ENCODE measurements at places on chromosomes 5 and 9.

DNA sequence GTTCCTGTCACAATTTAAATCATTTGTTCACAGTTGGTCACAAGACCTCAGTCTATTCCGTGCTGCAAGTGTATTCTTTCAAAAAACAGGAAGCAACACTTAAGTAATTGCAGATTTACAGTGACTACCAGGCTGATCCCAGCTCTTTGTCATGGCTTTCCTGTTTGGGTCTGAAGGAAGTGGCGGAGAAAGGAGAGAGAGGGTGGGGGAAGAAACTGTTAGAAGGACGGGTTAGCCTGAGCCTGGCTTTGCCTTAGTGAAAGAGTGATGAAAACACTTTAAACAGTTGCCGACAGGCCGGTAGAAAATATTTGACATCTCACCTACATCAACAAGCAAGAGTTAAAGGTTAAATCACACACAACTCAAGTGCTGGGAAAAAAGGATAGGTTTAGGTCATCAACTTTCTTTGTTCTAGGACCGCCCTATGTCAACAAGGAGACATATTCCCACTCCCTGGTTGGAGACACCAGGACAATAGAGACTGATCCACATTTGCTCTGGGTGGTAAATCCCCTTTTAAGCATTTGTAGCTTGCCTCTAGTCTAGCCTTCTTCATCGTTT, 102.2 kb upstream of the DAB2 start:
- DNase-seq, result no peak

DNA sequence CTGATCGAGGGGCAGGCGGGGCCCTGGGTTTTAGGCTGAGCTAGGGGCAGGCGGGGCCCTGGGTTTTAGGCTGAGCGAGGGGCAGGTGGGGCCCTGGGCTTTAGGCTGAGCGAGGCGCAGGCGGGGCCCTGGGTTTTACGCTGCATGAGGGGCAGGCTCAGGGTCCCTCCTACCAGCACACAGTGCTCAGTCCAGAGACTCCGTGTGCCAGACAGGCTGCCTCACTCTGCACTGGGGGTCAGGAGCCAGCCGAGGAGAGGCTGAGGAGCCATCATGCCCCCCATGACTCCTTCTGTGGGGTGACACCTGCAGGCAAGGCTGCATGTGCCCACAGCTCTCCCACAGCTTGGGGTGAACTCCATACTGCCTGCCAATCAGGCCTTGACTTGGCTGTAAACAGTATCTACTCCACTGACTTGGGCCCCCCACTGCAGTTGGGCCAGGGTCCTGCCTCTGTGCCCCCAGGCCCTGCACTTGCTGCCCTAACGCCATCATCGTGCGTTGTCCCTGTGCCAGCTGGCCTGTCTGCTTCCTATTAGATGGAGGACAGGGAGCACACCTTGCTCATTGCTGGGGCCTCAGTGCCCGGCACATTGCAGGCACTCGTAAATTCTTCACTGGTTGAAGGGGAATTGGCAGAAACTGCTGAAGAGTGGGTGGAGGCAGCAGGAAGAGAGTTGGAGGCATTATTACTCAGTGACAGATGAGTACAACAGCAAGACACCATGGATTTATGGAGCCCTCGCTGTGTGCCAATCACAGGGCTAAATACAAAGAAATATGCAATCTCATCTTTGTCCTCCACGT, 78.6 kb downstream of the AMBP start:
- DNase-seq, result no peak

GRCh38 chr5:170536525-170536924, 32.7 kb downstream of the KCNIP1 start:
- DNase-seq, result no peak

DNA sequence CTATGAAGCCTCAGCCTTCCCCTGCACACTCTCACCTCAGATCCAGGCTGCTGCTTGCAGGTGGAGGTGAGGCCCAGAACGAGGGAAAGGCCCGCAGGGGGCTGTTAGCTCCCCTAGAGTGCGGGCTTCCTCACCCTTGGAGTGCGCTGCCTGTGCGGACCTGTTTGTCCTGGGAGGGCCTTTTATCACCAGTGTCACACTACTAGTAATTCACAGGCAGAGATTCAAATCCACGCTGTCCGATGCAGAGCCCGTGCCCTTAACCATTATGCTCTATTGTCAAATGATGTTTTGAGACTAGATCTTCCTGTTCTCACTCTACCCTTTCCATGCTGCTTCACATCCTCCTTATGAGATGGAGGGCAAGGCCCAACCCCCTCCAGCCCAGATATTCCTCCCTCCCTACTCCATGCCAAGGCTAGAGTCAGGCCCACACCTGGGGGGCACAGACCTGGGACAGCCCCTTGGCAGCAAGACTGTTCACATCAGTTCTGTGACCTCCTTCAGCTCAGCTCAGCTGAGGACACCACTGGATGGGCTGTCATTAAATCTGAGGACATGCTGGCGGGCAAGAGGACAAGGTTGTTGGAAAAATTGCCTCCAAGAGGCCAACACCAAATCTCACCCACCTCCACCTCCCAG, 112.8 kb upstream of the SPOCK1 start:
- DNase-seq, result no peak

DNA sequence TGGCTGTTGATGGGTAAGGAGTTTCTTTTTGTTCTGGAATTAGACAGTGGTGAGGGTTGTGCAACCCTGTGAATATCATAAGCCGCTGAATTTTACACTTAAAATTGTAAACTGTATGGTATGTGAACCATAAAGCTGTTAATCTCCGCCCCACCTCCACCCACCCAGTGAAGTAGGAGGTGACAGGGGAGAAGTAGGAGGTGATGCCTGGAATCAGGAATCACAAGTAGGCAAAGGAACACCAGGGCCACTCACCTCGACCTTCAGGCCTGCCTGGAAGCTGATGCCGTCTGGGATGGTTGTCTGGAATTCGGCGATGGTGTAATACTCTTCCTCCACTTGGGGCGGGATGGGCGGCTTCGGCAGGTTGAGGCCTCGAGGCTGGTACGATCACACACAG, 62.3 kb upstream of the UBTD2 start:
- no peak for DNase-seq

DNA sequence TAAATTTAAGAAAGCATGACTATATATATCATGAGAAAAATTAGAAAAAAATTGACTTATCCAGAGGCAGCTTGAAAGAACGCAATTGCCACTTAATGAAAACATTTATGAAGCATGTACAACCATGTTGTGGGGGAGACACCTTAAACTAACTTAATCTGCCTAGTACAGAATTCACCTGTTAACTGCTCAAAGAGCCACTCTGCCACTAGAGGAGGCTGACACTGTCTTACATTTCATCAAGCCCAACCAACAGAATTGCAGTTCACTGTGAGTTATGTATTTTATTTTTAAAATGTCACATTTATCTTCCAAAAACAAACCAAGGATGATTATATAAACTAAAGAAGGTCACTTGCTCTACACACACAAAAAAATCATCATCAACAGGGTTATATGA, 252.9 kb downstream of the MLLT3 start:
- DNase-seq, result no peak

DNA sequence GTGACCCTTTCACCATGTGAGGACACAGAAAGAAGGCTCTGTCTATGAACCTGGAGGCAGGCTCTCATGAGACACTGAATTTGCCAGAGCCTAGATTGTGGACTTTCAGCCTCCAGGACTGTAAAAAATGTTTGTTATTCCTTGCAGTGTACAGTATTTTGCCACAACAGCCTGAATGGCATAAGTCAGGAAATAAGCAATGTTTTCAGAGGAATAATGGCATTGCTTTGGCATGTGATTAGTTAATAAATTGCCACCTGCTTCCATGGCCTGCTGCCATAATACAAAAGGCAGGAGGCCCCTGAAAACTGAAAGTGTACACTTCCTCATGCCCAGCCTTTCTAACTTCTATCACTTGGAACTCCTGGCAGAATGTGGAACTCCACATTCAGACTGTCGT, 408.1 kb downstream of the GADD45G start:
- DNase-seq, result no peak

DNA sequence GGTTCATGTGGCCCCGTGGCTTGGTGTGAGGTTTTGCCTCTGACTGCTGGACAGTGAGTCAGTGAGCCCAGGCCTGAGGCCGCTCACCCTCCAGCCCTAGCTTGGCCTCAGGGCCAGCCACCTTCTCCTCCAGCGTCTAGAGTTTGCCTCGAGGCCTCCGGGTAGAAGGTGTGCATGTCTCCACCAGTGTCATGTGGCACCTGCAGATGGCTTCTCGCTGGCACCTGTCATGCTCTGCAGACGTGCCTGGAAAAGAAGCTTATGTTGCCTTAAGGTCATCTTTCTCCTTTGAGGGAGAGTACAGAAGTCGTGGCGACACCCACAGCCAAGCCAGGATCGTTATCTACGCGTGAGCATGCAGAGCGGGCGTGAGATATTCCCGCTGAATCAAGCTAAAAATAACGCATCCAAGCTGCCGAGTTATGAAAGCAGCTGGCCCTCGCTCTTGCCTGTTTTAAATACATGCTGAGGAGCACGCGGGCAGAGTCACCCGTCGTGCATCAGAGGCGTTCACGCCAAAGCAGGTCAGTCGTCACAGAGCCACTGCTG, 79.7 kb upstream of the FCN2 start:
- no peak for DNase-seq

DNA sequence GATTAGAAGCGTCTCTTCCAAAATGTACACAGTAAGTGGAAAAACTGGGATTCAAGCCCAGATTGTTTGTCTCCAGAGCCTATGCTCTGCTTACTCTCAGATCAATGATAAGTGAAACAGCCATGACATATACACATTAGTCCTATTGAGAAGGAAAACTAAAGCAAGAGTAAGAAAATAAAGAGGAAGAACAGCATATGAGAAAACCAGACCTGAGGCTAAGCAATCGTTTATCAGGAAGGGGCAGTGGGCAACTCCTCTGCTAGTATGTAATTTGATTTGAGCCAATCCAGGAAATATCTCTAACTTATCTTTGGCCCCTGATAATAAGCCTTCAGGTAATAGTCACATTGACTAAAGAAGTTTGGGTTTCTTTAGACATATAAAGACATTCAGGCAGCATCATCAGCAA, 789.9 kb upstream of the C9orf72 start:
- no peak for DNase-seq

- no peak for DNase-seq
These were observed 33.9 kb downstream of the ACTBL2 start for GRCh38 chr5:57448751-57449150.

DNA sequence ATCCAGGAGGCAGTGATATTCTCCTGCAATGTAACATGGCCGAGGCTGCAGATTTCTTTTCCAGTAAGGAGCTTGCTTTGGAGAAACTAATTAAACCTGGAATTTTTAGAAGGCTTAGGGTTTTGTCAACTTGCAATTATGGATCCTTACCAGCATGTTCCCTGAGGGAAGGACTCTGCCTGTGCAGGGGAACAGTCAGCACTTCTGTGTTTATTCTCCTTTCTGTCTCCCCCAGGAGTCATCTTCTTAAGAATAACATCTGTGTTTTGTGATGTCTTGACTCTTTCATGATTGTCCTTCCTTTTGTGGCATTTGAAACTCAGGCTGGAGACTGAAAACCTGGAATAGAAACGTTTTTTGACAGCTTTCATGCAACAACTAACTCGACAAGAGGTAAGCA, 80.5 kb upstream of the TNFSF8 start:
- no peak for DNase-seq

- no peak for DNase-seq
These were observed 245.4 kb downstream of the EBF1 start for GRCh38 chr5:158854260-158854783.

DNA sequence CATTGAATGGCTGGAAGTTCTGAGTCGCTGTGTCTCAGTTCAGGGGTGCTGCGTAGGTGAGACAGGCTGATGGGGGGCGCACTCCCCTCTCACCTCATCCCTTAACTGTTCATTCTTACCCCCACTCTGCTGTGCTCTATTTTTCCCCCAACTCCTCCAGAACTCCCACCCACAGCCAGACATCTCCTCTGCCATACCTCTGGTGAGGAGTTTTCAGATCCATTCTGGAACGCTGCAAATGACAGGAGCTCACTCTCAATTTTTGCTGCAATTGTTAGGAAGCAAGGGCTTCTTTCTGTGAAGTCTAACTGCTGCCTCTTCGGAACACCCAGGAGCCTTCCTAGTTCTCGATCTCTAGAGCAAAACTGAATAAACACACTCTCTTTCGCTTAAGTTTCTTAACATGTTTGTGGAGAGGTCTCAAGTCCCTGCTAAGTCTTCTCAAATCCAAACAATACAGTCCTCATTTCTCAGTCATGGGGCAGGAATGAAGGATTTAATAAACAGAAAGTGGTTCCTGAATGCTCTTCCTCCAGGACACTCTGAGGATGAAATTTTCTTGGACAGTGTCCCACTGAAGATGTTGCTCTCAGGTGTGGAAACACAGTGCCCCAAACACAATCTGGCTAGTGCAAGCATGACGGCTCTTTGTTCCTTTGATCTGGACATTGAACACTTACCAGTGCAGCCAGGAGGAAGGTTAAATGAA, 387.7 kb downstream of the KDM4C start:
- DNase-seq, result no peak

DNA sequence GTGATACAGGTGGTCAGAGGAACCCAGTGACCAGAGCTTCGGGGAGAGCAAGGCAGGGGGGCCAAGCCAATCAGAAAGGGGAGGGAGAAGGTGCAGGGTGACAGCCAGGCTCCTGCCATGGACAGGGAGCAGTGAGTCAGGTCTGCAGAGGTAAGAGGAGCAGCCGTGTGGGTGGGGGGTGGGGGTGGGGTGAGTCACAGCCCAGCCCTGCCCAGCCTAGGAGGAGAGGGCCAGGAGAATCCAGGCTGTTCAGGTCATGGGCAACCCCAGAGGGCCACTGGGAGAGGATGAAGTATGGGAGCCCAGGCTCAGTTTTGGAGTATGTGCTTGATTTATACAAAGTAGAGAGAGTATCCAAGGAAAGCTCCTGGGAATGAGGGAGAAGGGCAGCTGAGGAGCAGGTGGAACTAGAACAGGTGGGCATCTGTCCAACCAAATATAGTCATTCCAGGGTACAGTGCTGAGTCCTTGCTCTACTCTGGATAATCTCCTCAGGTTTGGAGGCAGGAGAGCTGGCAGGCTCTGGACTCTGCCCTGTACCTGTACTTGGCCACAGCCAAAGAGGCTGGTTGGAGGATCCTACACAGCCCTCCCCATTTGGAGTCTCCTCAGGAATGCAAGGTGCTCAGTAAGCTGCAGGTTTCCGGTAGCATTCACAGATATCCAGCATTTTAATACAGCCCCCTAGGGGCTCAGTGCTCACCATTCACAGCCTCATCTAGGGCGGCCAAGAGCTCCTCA, 1.6 kb downstream of the HBEGF start:
- DNase-seq, result peak; percentile 60

DNA sequence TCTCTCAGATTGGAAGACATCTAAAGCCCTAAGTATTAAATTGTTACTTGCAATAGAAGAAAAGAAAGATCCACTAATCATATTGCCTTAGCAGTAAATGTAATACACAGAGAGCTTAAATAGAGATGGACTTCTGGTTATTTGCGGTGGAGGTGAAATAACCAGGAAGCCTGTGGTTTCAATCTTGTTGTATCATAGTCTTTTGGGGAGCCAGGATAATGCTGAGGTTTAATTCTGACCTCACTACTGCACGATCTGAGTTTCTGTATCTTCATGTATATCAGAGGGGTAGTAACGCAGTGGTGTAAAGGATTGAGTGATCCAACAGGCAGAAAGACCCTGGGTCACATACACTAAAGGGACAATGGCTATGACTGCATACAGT, 71.7 kb downstream of the ANKRD55 start:
- DNase-seq, result no peak

- DNase-seq, result no peak
These were observed 412.0 kb downstream of the ACTL7B start for GRCh38 chr9:108443741-108444140.

GRCh38 chr9:34437006-34437925, 21.1 kb downstream of the FAM219A start:
- no peak for DNase-seq

GRCh38 chr9:6777213-6777902, 19.6 kb downstream of the KDM4C start:
- no peak for DNase-seq

- no peak for DNase-seq
These were observed 22.1 kb downstream of the WNK2 start for GRCh38 chr9:93205896-93206575.

Data from 8988T (cell line).